Stimulated activated CD4-positive, alpha-beta T cell treated with anti-CD3 and anti-CD28 coated beads, Interleukin-1b, Interleukin-23, amount 100 ng/mL, for 48 hours (primary cell): ENCODE measurements at places on chromosomes 16 and 17.

GRCh38 chr17:75809631-75810111 lies 25.1 kb downstream of the UNK start:
- no peak for DNase-seq

DNA sequence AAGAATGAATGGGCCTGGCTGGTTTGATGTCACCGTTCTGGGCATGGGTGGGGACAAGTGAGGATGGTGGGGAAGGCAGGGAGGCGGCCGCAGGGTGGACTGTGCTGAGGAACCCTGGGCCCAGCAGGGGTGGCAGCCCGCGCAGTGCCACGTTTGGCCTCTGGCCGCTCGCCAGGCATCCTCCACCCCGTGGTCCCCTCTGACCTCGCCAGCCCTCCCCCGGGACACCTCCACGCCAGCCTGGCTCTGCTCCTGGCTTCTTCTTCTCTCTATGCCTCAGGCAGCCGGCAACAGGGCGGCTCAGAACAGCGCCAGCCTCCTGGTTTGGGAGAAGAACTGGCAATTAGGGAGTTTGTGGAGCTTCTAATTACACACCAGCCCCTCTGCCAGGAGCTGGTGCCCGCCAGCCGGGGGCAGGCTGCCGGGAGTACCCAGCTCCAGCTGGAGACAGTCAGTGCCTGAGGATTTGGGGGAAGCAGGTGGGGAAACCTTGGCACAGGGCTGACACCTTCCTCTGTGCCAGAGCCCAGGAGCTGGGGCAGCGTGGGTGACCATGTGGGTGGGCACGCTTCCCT lies 6.5 kb upstream of the SERPINF1 start:
- DNase-seq: no peak

- DNase-seq: no peak
Observed at GRCh38 chr16:30088237-30088831, 3.4 kb downstream of the TBX6 start.

- DNase-seq: no peak
Observed at GRCh38 chr17:63364387-63364786, 81.7 kb downstream of the CYB561 start.

- no peak for DNase-seq
Observed at GRCh38 chr17:63142836-63143235, 176.8 kb downstream of the TANC2 start.

GRCh38 chr16:88060524-88061219 lies 109.4 kb downstream of the BANP start:
- no peak for DNase-seq

- DNase-seq: no peak
Observed at GRCh38 chr17:32899236-32900013, 22.5 kb upstream of the MYO1D start.

GRCh38 chr16:13324851-13325250 lies 423.5 kb downstream of the SHISA9 start:
- DNase-seq: no peak

GRCh38 chr16:11833951-11834695 lies 17.2 kb downstream of the RSL1D1 start:
- no peak for DNase-seq

GRCh38 chr17:6495450-6496115 lies 51.3 kb downstream of the PIMREG start:
- no peak for DNase-seq

DNA sequence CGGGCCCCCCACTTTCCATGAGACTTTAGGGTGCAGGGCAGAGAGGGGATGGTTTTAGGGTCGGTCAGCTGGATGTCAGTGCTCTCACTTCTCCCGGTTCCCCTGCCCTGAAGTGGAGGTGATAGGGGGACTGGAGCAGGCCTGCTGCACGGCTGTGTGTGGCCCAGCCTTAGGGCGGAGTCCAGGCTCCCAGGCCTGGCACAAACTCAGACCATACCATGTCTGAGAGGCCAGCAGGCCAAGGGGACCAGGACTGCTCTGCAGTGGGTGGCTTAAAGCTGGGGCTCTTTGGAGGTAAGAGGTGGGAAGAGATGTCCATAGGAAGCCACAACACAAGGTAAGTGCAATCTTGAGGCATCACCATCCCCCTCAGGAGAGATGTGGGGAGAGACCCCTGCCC lies 8.3 kb downstream of the TFAP4 start:
- DNase-seq: no peak

DNA sequence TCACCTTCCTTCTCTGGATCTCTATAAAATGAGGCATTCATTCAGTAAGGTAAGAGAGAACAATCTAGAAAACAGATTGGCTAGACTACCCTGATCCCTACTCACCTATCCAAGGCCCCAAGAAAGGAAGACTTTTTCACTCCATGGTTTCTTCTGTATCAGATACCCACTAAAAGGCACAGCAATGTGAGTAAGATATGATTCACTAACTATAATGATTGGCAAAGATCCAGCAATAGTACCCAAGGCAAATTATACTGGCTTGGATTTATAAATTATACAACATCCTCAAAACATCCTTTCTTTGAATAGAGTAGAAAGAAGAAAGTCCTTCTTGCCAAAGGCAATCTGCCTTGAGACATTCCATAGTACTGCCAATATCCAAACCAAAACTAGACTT lies 1432.0 kb upstream of the GOT2 start:
- DNase-seq: no peak

- no peak for DNase-seq
Observed at GRCh38 chr17:73462823-73463222, 151.0 kb upstream of the CDC42EP4 start.

- no peak for DNase-seq
Observed at GRCh38 chr17:7215136-7215638, 4.4 kb downstream of the DLG4 start.

GRCh38 chr16:49003992-49004391 lies 277.6 kb downstream of the CBLN1 start:
- DNase-seq: no peak

DNA sequence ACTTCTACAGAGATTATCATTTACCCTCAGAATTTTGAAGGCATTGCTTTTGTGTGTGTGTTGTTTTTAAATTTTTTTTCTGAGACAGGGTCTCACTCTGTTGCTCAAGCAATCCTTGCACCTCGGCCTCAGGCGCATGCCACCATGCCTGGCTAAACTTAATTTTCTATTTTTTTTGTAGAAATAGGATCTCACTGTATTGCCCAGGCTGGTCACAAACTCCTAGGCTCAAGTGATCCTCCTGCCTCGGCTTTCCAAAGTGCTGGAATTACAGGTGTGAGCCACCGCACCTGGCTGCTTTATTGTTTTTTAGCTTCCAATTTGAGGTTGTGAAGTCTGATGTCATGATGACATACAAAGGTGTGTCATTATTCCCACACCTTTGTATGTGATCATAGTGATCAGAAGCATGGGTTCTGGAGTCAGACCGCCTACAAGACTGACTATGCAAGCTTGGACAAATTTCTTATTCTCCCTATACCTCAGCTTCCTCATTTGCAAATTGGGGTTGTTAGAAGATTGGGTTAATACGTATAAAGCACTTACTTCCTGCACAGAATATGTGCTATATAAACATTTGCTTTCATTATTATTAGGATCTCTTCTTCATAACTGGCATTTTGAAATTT lies 5.8 kb downstream of the SEPHS2 start:
- DNase-seq: no peak

- DNase-seq: no peak
Observed at GRCh38 chr16:23182679-23183542, at the start of gene SCNN1G. SCNN1G (plus strand) TSS chr16:23182745; CDS start chr16:23186272, 3,527 bp downstream.

GRCh38 chr16:66441586-66442375 lies 14.7 kb downstream of the BEAN1 start:
- DNase-seq: no peak

DNA sequence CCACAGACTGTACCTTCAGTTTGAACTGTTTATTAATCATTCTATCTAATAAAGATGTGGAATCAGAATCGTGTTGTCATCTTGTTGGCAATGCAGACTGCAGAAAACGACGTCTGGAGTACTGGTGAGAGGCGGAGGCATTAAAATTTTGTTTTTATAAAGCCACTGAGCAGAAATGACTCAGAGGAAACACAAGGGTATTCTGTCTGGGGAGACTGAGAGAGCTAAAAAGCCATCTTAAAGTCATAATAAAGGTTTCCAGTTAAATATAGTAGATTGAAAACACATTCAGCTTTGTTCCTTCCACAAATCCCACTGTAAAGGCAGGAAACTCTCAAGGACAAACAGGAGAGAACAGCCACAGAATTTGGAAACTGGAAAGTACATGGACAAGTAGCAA lies 74.2 kb downstream of the CPPED1 start:
- DNase-seq: no peak

- no peak for DNase-seq
Observed at GRCh38 chr16:73095142-73095820, 47.4 kb upstream of the ZFHX3 start.

- DNase-seq: no peak
Observed at GRCh38 chr17:61456688-61457225, 4.5 kb downstream of the TBX4 start.

- DNase-seq: no peak
Observed at GRCh38 chr17:27674335-27674734, 43.3 kb downstream of the LGALS9 start.

DNA sequence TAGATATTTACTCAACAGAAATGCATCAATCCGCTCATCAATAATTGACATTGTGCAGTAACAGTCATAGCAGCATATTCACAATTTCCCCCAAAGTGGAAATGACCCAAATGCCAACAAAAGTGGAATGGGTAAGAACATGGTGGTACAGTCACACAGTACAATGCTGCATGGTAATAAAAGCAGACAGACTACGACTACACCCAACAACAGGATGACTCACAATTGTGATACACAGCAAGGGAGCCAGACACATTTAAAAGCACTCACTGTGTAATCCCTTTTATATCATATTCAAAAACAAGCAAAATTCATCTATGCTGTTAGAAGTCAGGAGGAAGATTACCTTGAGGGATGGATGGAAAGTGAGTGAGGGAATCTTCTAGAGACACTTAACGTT lies 76.5 kb upstream of the NUDT7 start:
- no peak for DNase-seq

GRCh38 chr17:76382803-76383545 lies 1.4 kb upstream of the SPHK1 start:
- peak; percentile 69 for DNase-seq

DNA sequence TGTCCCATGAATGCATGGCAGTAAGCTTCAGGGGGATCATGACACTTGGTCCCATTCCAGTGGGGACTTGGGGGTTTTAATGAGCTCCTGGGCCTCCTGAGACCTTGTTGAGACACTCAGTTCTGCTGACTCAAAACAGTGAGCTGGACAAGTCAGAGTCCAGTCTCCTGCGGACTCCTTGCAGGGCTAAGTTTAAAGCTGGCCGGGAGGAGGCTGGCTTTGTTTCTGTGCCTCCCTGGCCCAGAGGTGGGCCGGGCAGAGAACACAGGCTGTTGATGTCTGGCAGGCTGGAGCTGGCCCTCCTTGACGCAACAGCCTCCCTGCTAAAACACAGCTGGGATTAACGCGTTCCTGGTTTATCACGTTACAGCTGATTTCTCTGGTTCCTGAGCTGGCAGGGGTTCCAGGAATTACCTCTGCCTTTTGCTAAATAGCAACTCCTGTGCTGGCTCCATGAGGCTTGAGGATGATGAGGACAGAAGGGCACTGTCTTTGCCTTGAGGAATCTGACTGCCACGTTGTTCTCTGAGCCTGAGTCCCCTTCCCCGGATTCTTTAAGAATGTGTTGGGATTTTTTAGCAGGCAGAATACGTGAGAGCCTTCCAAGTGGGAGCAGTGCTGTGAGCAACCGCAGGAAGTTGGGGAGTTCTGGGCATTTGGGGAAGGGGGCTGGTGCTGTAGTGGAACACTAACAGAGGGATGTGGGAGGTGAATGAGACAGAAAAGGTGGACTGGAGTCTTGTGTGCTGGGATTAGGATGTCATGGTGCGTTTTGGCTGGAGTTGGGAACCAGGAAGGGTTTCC lies 2.0 kb downstream of the GPT2 start:
- DNase-seq: no peak

DNA sequence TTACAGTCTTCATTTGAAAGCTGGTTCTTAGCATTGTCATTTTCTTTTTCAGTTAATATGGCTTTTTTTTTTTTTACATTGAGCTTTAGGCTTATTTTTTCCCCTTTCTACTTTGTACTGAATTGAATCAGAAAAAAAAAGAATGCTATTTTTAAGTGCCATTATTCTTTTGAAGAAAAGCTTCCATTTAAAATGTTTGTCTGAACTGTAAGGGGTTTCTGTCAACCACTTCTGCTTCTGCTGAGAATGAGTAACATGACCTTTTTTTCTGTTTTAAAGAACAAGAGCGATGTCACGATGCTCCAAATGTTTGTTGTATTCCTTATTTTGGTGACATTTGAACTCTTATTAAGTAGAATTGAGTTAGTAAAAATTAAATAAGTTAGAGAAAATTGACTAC lies 50.0 kb downstream of the MRTFB start:
- DNase-seq: no peak

GRCh38 chr17:80124351-80124981 lies 22.5 kb downstream of the EIF4A3 start:
- no peak for DNase-seq

DNA sequence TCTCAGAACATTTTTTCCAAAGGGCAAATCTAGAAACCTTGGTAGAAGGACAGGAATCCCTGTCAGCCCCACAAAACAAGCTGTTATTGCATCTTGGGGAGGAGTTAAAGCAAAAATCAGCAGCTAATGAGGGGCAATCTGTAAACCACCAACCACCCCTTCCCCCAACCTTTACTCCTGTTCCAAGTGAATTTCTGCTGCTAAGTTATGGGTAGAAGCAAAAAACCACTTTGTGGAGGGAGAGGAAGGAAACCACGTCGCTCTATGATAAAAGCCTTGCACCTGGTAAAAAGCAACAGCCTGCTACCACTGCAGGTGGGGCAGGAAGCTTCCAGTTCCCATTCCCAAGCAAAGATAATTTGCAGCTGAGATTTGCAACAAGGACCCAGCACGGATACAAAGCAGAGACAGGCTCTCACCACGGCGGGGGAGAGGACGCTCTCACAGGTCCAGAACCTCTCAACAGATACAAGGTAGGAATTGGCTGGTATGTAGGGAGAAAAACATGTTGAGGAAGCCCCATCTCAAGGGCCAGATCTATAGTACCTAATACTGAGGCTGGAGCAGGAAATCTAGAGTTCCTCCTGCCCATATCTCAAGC lies 10.7 kb downstream of the ABCA8 start:
- DNase-seq: no peak

- DNase-seq: no peak
Observed at GRCh38 chr16:10641953-10642949, 52.5 kb downstream of the TEKT5 start.

GRCh38 chr16:84329843-84330684 lies 35.4 kb downstream of the WFDC1 start:
- DNase-seq: no peak

- DNase-seq: no peak
Observed at GRCh38 chr16:82685526-82685925, 58.8 kb downstream of the CDH13 start.
